ENCODE measurements at places on chromosomes 12 and 14. TPM values are rescaled to one million over a fixed set of nuclear protein-coding genes. Genes with fewer than 3 reads are reported as not detected.

DNA sequence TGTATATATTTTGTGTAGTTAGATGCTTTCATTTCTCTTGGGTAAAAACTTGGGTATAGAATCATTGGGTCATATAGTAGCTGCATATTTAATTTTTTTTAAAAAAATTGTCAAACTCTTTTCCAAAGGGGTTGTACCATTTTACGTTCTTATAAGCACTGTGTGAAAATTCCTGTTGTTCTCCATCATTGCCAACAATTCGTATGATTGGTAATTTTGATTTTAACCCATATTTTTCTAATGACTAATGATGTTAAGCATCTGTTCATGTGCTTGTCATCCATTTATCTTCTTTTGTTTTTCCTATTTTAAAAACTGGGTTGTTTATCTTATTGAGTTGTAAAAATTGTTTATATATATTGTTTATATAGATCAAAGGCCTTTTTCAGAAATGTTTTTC, 77.4 kb downstream of the OTOGL start:
- H3K27me3 ChIP-seq: no peaks in the 10 kb centered on the region
- H3K36me3 ChIP-seq: no peaks in the 10 kb centered on the region
- no peak overlapping the region for H3K4me3 ChIP-seq
- no peaks in the 10 kb centered on the region for H3K4me1 ChIP-seq

- H3K27me3 ChIP-seq: no peaks in the 10 kb centered on the region
- H3K27ac ChIP-seq: no peak overlapping the region
- H3K36me3 ChIP-seq: no peaks in the 10 kb centered on the region
- DNase-seq: no peak
Observed at GRCh38 chr12:22573181-22573580, 28.8 kb upstream of the C2CD5 start.

- H3K27ac ChIP-seq: peak overlapping the region; percentile 15
- peak overlapping the region; percentile 38 for H3K4me3 ChIP-seq
- no peaks in the 10 kb centered on the region for H3K36me3 ChIP-seq
- peaks cover 2% of the 10 kb centered on the region for H3K4me1 ChIP-seq
- peak; percentile 81 for DNase-seq
Observed at GRCh38 chr12:124921200-124922031, 7.0 kb upstream of the UBC start.

DNA sequence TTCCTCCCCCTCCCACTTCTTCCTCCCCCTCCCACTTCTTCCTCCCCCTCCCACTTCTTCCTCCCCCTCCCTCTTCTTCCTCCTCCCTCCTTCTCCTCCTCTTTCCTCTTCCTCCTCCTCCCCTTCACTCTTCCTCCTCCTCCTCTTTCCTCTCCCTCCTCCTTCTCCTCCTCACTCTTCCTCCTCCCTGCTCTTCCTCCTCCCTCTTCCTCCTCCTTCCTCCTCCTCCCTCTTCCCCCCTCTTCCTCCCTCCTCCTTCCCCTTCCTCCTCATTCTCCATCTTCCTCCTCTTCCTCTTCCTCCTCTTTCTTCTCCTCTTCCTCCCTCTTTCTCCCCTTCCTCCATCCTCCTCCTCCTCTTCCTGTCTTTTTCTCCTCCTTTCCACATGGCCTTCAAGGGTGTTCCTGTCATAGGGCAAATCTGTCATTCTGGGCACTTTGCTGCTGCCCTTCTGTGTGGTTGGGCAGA, 111.4 kb downstream of the PHETA1 start:
- no peak overlapping the region for H3K27ac ChIP-seq
- no peaks in the 10 kb centered on the region for H3K36me3 ChIP-seq
- H3K27me3 ChIP-seq: no peaks in the 10 kb centered on the region
- DNase-seq: no peak

- DNase-seq: no peak
- H3K4me1 ChIP-seq: no peaks in the 10 kb centered on the region
- no peaks in the 10 kb centered on the region for H3K27me3 ChIP-seq
- no peaks in the 10 kb centered on the region for H3K36me3 ChIP-seq
Observed at GRCh38 chr12:7369274-7369729, 65.4 kb downstream of the ACSM4 start.

DNA sequence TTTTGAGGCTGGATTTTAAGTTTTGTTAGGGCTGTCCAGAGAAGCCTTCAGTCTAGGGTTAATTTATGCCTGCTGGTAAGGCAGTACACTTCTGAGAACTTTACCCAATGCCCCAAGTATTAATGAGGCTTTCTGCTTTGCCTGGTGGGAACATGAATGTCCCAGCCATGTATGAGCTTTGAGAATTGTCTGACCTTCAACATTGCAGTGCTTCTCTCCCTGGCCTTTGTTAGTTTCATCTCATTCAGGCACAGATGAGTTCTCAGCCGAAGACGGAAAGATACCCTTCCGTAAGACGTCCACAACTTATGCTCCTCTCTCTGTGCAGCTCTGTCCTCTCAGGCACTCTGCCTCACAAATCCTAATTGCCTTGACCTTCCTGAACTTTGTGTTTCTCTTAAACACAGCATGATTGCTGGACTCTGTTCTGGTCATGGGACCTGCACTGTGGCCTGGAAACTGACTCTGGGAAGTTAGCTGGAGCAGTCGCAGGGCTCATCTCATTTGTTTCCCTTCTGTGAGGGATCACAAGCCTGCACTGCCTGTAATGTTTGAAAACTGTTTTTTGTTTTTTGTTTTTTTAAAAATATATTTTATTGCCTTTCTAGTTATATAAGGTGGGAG, 15.7 kb downstream of the CHPT1 start:
- H3K27me3 ChIP-seq: no peaks in the 10 kb centered on the region
- H3K27ac ChIP-seq: no peak overlapping the region
- peak; percentile 64 for DNase-seq

CD4 gene
- total RNA-seq: 20.1 TPM

GRCh38 chr12:119544765-119545625, 48.6 kb upstream of the TMEM233 start:
- no peak overlapping the region for H3K27ac ChIP-seq
- H3K36me3 ChIP-seq: no peaks in the 10 kb centered on the region
- peak; percentile 61 for DNase-seq
- no peak overlapping the region for H3K4me3 ChIP-seq
- H3K27me3 ChIP-seq: no peaks in the 10 kb centered on the region
- H3K4me1 ChIP-seq: no peaks in the 10 kb centered on the region

DNA sequence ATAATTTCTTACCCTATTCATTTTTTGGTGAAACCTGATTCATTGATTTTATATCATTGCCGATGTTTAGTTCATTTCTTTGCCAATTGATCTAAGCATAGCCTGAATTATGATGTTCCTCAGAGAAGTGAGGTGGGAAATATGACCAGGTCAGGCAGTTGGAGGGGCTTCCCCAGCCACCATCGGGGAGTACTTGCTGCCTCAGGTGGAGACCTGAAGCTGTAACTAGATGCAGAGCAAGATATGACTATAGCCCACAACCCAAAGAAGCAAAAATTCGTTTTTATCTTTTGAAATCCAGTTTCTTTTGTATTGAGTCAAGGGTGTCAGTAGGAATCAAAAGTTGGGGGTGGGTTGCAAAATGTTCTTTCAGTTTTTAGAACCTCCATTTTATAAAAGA, 7.9 kb downstream of the PTGDR start:
- H3K27ac ChIP-seq: no peak overlapping the region
- H3K4me3 ChIP-seq: no peak overlapping the region
- no peak for DNase-seq
- H3K27me3 ChIP-seq: no peaks in the 10 kb centered on the region

DNA sequence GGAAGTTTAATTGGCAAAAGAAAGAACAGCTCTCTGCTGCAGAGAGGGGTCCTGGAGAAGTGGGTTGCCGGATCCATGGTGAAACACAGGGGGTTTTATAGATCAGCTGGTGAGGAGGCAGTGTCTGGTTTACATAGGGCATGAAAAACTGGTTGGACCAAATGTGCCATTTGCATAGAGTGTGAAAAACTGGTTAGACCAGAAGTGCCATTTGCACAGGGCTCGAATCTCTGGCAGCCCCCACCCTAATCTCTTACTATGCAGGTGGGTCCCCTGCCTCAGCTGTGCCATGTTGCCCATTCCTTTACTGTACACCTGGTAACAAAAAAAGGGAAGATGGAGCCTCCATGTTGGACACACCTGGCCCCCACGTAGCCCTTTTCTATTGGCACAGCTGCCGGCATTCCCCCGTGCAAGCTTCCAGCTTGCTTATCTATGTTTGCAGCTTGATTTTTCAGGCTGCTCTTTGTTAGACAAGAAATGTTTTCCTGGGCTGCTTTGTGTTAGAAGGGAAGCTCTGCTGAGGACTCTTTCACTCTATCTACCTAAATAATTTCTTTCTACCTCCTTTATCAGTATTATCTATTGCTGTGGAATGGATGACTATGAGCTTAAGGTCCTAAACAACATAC, 61.1 kb upstream of the TMEM132D start:
- H3K4me3 ChIP-seq: no peak overlapping the region
- no peak overlapping the region for H3K27ac ChIP-seq
- H3K27me3 ChIP-seq: no peaks in the 10 kb centered on the region
- DNase-seq: no peak
- no peaks in the 10 kb centered on the region for H3K36me3 ChIP-seq
- no peaks in the 10 kb centered on the region for H3K4me1 ChIP-seq

Data from aorta (tissue), 5 donors.